ENCODE measurements at places on chromosomes 1 and 21. TPM values are rescaled to one million over a fixed set of nuclear protein-coding genes. Genes with fewer than 3 reads are reported as not detected.
A peak's percentile ranks its signal among the peaks of the same experiment; 100 is the strongest.

GRCh38 chr1:67390041-67390887 lies 39.9 kb downstream of the SERBP1 start:
- no peak overlapping the region for H3K27ac ChIP-seq
- H3K4me3 ChIP-seq = no peak overlapping the region
- no peaks in the 10 kb centered on the region for H3K36me3 ChIP-seq
- no peak for DNase-seq

DNA sequence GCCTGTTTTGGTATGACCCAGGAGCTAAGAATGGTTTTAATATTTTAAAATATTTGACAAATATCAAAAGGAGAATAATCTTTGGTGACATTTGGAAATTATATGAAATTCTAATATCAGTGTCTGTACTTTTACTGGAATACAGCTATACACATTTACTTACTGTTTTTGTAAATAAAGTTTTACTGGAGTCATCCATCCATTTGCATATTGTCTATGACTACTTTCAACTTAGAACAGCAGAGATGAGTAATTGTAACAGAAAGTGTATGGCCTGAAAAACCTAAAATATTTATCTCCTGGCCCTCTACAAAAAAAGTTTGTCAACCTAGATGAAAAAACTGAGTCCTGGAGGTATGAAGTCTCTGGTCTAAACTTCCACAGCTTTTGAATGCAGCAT lies 5.8 kb upstream of the MAP3K7CL start:
- no peaks in the 10 kb centered on the region for H3K4me1 ChIP-seq
- H3K4me3 ChIP-seq = no peak overlapping the region
- no peak overlapping the region for H3K27ac ChIP-seq
- no peaks in the 10 kb centered on the region for H3K36me3 ChIP-seq
- DNase-seq = no peak
- H3K27me3 ChIP-seq = no peaks in the 10 kb centered on the region

DNA sequence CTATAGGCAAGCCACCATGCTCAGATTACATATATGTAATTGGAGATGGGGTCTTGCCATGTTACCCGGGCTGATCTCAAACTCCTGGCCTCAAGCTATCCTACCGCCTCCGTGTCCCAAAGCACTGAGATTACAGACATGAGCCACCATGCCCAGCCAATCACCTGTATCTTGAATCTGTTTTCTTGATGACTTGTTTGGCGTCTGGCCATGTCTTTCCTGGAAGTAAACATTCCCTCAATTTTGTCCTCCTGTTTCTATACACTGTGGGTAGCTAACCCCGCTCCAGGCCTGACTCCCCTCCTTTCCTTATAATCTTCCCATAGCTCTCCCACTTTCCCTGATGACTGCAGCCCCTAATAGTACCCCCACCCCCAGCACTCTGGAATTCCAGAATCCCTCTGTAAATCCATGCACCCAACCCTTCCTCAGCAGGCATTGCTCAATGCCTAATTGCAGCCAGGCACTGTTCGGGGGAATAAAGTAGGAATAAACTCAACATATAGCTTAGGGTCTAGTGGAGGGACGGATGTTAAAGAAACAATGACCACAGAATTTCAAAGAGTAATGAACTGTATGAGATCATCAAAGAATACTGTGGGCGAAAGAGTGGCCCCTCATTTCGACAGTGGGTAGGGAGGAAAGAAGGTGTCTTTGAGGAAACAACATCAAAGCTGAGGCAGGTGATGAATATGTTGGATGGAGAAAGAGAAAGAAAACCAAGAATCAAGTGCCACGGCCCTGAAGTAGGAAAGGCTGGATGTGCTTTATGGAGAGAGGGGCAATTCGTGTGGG lies 161.5 kb downstream of the ADSS2 start:
- H3K27ac ChIP-seq = no peak overlapping the region
- no peaks in the 10 kb centered on the region for H3K27me3 ChIP-seq
- no peak for DNase-seq
- H3K36me3 ChIP-seq = no peaks in the 10 kb centered on the region

DNA sequence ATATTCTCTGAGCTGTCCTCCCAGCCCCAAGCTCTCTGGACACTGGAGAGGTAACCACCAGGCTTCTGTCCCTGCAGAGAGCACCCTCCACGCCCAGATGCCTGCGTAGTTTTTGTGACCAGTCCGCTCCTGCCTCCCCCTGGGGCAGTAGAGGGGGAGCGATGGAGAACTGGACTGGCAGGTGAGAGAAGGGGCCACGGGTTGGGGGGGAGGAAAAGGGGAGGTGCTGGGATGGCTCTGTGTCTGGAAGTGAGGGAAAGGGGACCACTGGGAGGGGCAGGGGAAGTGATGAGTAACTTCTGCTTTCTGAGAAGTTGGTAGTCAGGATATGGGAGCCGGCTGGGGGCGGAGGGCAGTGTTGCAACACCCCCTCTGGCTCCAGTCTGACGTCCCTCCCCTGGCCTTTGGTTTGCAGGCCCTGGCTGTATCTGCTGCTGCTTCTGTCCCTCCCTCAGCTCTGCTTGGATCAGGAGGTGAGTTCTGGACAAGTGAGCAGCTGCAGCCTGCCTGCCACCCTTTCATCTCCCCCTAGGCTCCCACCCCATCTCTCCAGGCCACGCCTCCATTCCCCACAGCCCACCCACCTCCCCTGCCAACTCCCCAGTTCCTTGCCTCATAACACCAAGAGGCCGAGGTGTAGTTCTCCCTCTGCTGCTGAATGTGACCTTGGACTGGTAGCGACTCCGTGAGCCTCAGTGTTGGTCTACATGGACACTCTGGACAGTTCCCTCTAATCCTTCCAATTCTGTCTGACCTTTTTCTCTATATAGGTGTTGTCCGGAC lies 3.1 kb downstream of the ADAMTSL4 start:
- H3K4me3 ChIP-seq = peak overlapping the region; percentile 4
- H3K36me3 ChIP-seq = peaks cover 19% of the 10 kb centered on the region
- H3K27me3 ChIP-seq = no peaks in the 10 kb centered on the region

ASCL5 gene
- not detected for total RNA-seq

- H3K27me3 ChIP-seq = peaks cover 64% of the 10 kb centered on the region
- DNase-seq = peak; percentile 70
- no peak overlapping the region for H3K4me3 ChIP-seq
Measured at GRCh38 chr1:20472860-20473711, 12.9 kb downstream of the CAMK2N1 start.

- no peaks in the 10 kb centered on the region for H3K27me3 ChIP-seq
- no peaks in the 10 kb centered on the region for H3K4me1 ChIP-seq
- no peak overlapping the region for H3K27ac ChIP-seq
Measured at GRCh38 chr1:194515916-194516315, 1329.5 kb upstream of the B3GALT2 start.

- no peaks in the 10 kb centered on the region for H3K36me3 ChIP-seq
- DNase-seq = no peak
Measured at GRCh38 chr21:16193496-16194094, 463.8 kb downstream of the USP25 start.

- H3K27ac ChIP-seq = no peak overlapping the region
- no peaks in the 10 kb centered on the region for H3K36me3 ChIP-seq
- H3K4me1 ChIP-seq = no peaks in the 10 kb centered on the region
- no peaks in the 10 kb centered on the region for H3K27me3 ChIP-seq
- no peak overlapping the region for H3K4me3 ChIP-seq
Measured at GRCh38 chr1:199109160-199109559, 470.3 kb downstream of the PTPRC start.

GRCh38 chr1:209601809-209602657 lies 18.5 kb downstream of the CAMK1G start:
- H3K4me1 ChIP-seq = no peaks in the 10 kb centered on the region
- no peaks in the 10 kb centered on the region for H3K27me3 ChIP-seq
- H3K4me3 ChIP-seq = no peak overlapping the region
- DNase-seq = no peak

DNA sequence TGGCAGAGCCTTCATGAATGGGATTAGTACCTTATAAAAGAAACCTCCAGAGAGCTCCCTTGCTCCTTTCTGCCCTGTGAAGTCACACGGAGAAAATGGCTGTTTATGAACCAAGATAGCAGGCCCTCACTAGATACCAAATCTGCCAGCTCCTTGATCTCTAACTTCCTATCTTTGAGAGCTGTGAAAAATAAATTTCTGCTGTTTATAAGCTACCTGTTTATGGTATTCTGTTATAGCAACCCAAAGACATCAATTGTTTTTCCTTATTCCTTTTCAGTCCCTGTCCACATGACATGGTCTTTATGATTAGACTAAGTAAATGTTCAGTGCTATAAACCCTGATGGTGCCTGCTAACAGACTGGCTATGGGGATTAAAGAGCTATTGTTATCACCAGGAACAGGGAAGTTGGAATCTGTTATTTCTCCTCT lies 9.7 kb upstream of the STIL start:
- no peak for DNase-seq
- no peaks in the 10 kb centered on the region for H3K4me1 ChIP-seq
- H3K4me3 ChIP-seq = no peak overlapping the region
- H3K36me3 ChIP-seq = no peaks in the 10 kb centered on the region
- no peaks in the 10 kb centered on the region for H3K27me3 ChIP-seq
- H3K27ac ChIP-seq = no peak overlapping the region

GRCh38 chr1:184354719-184355118 lies 32.1 kb upstream of the C1orf21 start:
- H3K36me3 ChIP-seq = no peaks in the 10 kb centered on the region
- H3K4me3 ChIP-seq = no peak overlapping the region
- no peak overlapping the region for H3K27ac ChIP-seq
- no peak for DNase-seq

GRCh38 chr1:153536012-153536670 lies 350 bp upstream of the S100A6 start:
- H3K36me3 ChIP-seq = no peaks in the 10 kb centered on the region
- DNase-seq = peak; percentile 87
- H3K27ac ChIP-seq = peak overlapping the region; percentile 98
- H3K27me3 ChIP-seq = no peaks in the 10 kb centered on the region
- peaks cover 50% of the 10 kb centered on the region for H3K4me1 ChIP-seq
- peak overlapping the region; percentile 93 for H3K4me3 ChIP-seq

GRCh38 chr1:226034482-226034881 lies 28.0 kb upstream of the H3-3A start:
- DNase-seq = peak; percentile 83
- H3K27me3 ChIP-seq = no peaks in the 10 kb centered on the region
- no peak overlapping the region for H3K4me3 ChIP-seq
- H3K27ac ChIP-seq = peak overlapping the region; percentile 76
- H3K36me3 ChIP-seq = no peaks in the 10 kb centered on the region

DNA sequence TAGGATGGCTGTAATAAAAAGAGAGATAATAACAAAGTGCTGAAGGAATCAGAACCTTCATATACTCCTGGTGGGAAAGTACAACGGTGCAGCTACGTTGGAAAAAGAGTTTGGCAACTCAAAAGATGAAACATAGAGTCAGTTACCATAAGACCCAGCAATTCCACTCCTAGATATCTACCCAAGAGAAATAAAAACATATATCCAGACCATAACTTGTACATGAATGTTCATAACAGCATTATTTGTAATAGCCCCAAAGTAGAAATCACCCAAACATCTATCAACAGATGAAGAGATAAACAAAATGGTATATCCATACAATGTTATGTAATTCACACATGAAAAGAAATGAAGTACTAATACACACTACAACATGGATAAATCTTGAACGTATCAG lies 30.5 kb upstream of the DNAH14 start:
- no peak overlapping the region for H3K4me3 ChIP-seq
- peaks cover 53% of the 10 kb centered on the region for H3K27me3 ChIP-seq
- no peak overlapping the region for H3K27ac ChIP-seq
- no peaks in the 10 kb centered on the region for H3K4me1 ChIP-seq
- no peaks in the 10 kb centered on the region for H3K36me3 ChIP-seq

DNA sequence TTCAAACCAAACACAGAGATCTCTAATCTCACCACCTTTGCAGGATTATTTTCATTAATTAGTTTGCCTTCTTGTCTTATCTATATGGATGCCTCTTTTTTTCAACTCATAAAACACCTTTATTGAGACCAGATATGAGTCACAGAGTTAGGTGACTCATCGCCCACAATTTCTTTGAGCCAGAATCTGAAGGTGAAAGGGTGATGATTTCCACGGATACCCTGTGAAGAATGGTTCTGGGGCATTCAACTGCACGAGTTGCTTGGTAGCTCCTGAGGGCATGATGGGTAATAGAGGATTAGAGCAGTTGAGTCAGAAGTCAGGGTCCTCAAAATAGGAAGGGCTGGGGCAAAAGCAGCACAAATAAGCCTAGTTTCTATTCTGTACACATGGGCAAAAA lies 128.2 kb downstream of the TBX19 start:
- no peaks in the 10 kb centered on the region for H3K36me3 ChIP-seq
- H3K27me3 ChIP-seq = no peaks in the 10 kb centered on the region
- no peak overlapping the region for H3K4me3 ChIP-seq
- H3K4me1 ChIP-seq = no peaks in the 10 kb centered on the region
- no peak for DNase-seq

- peak overlapping the region; percentile 97 for H3K27ac ChIP-seq
- H3K36me3 ChIP-seq = peaks cover 5% of the 10 kb centered on the region
- no peak for DNase-seq
- no peaks in the 10 kb centered on the region for H3K27me3 ChIP-seq
Measured at GRCh38 chr1:42680921-42681683, 1.1 kb upstream of the YBX1 start.

DNA sequence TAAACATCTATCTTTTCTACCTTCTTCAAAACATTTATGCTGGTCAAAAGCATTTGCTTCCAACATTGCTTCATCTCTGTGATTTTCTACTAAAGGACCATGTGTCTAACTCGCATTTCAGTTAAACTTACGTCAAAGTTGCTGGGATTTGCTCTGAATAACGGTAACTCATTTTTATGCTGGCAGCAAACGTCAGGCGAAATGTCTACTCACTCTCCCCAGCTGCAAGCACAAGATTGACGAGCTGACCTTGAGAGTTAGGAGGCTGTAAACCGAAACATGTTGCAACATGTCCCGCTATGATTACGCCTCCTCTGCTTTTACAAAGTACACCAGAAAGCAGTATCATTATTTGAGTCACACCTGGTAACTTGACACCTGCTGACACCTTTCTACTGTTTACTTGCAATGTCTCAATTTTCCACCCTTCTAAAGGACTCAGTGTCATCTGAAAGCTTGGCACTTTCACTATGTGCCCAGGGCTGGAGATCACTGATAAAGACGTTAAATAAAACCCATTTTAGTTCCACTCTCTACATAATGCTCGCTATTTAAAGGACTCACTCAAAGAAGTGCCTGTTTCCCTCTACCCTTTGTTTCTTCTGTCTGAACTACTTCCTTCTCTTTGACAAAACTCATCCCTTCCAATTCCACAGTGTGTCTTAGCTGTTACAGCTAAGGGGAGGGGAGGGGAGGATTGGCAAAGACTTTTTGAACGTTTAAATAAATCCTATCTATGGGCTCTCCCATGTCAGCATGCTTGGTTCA lies 111.9 kb downstream of the PTPN14 start:
- peak overlapping the region; percentile 49 for H3K27ac ChIP-seq
- no peaks in the 10 kb centered on the region for H3K27me3 ChIP-seq
- DNase-seq = no peak
- no peaks in the 10 kb centered on the region for H3K36me3 ChIP-seq
- H3K4me1 ChIP-seq = peaks cover 47% of the 10 kb centered on the region

GRCh38 chr21:42463861-42464515 lies 32.0 kb downstream of the RSPH1 start:
- peaks cover 5% of the 10 kb centered on the region for H3K27me3 ChIP-seq
- H3K36me3 ChIP-seq = no peaks in the 10 kb centered on the region
- H3K4me1 ChIP-seq = peaks cover 7% of the 10 kb centered on the region
- no peak overlapping the region for H3K27ac ChIP-seq

ZNF593OS gene
- not detected for total RNA-seq

GRCh38 chr21:31267644-31268043 lies 76.4 kb downstream of the TIAM1 start:
- no peak overlapping the region for H3K4me3 ChIP-seq
- peaks cover 9% of the 10 kb centered on the region for H3K4me1 ChIP-seq
- H3K27ac ChIP-seq = no peak overlapping the region
- H3K27me3 ChIP-seq = peaks cover 16% of the 10 kb centered on the region
